ENCODE measurements at places on chromosomes 6 and 20.

DNA sequence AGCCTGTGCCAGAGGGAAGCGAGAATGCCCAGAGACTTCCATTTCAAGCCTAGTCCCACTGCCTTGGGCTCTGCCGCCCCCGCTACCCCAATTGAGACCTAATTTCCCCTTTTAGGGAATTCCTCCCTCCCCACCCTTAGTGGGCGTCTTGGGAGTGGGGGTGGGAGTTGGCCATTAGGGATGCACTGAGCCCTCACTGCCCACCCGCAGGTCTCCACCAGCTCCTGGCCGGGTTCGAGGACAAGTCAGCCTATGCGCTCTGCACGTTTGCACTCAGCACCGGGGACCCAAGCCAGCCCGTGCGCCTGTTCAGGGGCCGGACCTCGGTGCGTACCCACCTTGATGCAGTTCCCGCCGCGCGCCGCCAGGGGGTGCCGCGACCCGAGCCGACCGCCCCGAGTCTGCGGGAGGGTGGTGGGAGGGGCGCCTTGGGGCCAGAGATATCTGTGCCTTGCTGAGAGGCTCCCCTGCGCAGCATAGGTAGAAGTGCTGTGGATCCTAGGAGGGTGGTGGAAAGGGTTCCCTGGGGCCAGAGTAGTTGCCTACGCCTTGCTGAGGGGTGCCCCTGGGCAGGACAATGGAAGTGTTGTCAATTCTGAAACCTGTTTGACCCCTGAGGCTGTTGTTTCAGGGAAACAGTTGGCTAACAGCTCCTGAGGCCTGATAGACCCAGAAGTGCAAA, 9.2 kb downstream of the ITPA start:
- DNase-seq = peak; percentile 80

DNA sequence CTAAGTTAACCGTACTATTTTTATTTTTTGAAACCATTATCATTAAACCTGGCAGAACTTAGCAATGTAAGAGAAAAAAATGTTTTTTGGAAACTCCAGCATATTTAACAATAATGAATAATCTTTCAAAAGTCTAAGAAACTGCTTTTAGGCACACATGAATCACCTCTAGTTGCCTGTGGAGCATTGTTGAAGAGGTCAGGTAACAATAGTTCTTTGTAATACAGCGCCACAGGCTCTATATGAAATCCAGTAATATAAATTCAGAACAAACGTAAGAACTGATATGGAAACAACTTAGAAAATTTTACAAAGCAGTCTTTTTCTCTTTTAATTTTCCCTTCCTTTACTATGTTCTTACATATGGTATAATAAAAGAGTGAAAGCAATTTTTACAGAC, 10.3 kb downstream of the LYRM4 start:
- DNase-seq = no peak

DNA sequence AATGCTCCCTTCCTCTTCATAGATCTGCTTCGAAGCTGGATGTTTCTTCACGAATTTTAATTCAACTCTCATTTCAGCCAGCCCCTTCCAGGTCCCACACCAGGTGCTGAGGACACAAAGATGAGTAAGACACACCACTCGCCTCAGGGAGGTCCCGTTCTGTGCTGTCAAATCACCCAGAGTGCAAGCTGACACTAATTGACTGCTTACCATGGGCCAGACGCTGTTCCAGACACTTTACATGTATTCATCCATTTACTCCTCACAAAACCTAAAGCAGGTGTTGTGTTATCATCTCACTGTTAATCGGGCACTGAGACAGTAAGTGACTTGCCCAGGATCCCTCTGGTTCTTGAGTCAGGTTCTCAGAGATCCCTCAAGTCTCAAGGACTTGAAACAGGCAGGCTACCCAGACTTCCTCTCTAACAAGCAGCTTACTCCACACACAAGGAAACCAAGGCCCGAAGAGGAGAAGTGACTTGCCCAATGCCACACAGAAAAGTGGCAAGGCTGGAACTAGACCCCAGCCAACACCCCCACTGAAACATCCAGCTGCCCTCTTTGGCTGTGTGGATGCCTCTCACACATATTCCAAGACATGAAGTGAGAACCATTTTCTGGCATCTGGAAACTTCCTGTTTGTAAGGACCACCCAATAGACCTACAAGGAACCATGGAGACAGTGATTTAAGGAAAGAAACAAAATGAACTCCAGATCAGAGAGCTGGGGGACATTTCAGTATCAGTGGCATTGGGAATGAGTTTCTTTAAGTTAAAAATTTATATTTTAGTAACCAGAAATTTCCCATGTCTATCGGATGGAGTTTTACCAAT, 174.5 kb downstream of the CDC5L start:
- DNase-seq = no peak

GRCh38 chr20:36717021-36717420, 28.9 kb downstream of the NDRG3 start:
- no peak for DNase-seq

DNA sequence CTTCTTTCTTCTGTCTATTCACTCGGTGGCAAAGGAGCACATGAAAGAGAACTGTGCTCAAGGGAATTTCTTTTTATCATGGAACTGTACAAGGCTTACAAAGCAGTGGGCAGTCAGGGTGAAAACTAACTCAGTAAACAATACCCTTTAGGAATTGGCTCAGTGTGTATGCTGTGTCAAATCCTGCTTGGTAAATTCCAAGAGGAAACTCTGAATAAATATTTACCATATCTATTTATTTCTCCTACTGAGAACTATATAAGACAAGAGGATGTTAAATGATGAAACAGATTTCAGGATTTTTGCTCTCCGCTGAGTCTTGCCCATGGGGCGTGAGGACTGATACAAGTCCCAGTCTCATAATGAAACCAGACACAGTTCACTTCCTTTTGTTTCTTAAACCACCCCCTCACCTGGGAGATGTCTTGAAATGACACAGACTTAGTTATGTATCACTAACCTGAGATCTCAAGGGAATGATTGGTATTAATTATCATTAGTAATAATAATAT, 188.8 kb downstream of the BACH2 start:
- DNase-seq = no peak

GRCh38 chr6:13733178-13733887, 21.7 kb upstream of the RANBP9 start:
- DNase-seq = peak; percentile 66

DNA sequence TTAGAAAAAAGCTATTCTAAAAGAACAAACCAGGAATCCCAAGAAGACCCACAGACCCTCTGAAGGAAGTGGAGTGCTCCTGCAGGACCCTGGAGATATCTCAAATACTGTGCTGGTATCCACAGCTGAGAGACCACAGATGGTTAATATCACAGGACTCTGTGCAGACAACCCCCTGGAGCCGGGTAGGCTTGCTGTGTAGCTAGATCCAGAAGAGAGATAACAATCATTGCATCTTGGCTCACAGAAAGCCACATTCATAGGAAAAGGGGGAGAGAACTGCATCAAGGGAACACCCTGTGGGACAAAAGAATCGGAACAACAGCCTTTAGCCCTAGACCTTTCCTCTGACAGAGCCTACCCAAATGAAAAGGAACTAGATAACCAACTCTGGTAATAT, 689.5 kb downstream of the PHF3 start:
- DNase-seq = no peak

DNA sequence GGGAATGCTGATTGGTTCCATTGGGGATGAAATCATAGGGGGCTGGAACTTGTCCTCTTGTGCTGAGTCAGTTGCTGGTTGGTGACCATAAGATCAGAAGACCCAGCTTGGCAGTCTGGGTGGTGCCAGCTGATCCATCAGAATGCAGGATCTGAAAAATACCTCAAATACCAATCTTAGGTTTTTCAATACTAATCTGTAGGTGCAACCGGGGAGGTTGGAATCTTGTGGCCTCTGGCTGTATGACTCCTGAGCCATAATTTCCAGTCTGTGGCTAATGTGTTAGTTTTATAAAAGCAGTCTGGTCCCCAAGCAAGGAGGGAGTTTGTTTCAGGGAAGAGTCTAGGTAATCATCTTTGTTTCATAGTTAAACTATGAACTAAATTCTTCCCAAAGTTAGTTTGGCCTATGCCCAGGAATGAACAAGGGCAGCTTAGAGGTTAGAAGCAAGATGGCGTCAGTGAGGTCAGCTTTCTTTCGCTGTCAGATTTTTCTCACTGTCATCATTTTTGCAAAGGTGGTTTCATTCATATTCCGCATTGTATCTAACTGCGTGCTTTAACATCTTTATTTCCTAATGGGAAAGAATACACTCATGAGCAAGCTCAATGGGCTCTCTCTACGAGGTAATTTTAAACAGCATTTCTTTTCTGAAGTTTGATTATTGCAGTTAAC, 2.0 kb downstream of the ARMH2 start:
- no peak for DNase-seq

- no peak for DNase-seq
These were observed 7.5 kb upstream of the BHLHE23 start for GRCh38 chr20:63014287-63014686.

DNA sequence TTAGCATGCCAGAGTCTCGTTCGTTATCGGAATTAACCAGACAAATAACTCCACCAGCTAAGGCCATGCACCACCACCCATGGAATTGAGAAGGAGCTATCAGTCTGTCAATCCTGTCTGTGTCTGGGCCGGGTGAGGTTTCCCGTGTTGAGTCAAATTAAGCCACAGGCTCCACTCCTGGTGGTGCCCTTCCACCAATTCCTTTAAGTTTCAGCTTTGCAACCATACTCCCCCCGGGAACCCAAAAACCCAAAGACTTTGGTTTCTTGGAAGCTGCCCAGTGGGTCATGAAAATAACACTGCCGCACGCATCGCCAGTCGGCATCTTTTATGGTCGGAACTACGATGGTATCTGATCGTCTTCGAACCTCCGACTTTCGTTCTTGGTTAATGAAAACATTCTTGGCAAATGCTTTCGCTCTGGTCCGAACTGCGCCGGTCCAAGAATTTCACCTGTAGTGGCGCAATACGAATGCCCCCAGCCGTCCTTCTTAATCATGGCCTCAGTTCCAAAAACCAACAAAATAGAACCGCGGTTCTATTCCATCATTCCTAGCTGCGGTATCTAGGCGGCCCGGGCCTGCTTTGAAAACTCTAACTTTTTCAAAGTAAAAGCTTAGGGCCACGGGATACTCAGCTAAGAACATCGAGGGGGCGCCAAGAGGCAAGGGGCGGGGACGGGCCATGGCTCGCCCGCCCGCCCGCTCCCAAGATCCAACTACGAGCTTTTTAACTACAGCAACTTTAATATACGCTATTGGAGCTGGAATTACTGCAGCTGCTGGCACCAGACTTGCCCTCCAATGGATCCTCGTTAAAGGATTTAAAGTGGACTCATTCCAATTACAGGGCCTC, 1958.5 kb upstream of the DEFB115 start:
- DNase-seq = no peak

DNA sequence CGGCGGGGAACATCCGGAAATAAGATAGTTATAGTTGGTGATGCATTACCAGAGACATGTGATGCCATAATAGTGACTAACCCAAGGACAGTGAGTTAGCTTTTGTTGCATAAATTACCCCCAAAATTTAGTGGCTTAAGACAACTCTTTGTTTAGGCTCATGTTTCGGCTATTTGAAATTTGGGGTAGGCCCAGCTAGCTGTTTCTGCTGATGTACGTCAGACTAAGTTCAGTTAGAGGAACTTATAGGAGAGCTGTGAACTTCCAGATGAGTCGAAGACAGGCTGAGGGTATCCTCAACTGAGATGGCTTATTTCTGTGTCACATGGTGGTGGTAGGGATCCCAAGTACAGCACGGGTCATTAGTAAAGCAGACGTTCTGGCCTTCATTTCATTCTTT, 366.5 kb downstream of the PLCB1 start:
- no peak for DNase-seq

DNA sequence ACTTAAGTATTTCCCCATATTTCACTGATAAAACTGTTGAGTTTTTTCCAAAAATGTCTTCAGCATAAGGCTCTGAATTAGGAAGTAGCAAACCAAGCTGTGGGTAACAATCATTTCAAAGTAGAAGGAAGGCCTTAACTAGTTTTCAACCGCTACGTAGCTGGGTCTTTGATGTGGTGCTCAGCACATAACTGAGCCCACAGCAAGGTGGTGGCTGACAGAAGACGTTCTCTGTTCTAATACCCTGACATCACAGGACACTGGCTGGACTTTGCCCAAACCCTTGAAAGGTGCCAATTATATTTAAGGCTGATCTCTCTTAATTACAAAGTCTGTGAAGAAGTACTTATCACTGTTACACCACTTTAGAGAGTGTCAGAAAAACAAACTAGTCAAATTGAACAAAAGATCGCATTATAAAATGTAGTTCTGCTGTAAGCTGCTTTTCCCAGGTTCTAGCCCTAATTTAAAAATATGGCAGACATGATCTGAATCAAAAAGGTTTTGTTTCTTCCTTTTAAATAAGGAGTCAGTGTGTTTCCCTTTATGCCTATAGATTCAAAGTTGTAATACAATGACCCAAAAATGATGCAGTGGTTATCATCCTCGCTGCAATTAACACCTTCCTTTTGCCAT, 26.7 kb downstream of the MAN1A1 start:
- DNase-seq = no peak

- DNase-seq = no peak
These were observed 93.9 kb downstream of the JAG1 start for GRCh38 chr20:10579942-10580341.

DNA sequence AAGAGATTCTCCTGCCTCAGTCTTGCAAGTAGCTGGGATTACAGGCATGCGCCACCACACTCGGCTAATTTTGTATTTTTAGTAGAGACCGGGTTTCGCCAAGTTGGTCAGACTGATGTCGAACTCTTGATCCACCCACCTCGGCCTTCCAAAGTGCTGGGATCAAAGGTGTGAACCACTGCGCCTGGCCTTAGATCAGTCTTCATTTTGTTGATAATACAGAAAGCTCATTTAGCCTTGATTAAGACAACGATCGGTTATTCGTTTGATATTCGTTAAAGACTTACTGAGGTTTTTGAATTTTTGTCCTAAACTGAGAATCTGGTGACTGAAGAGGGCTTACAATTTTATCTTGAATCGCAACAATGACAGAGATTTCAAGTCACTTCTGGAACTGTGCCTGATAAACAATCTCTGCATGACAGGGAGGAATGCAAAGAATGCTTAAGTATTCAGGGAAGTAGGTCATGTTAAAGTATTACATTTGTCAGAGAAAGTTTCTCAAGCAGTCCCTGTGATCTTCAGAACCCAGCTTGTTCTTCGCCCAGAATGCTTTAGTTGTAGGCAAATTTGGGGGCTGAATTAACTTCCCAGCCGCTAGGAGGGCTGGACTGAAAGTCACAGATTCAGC, 14.8 kb downstream of the AKAP12 start:
- peak; percentile 82 for DNase-seq
